Smooth muscle cell of bladder (primary cell): ENCODE measurements at places on chromosomes 11 and 22. TPM values are rescaled to one million over a fixed set of nuclear protein-coding genes. Genes with fewer than 3 reads are reported as not detected.

The ZNF214 gene
- 6.7 and 6.8 TPM in 2 replicates for total RNA-seq

The FOXRED1 gene
- 9.5 and 10.7 TPM in 2 replicates for total RNA-seq

The PKNOX2 gene
- 0.92 and 1.4 TPM in 2 replicates for total RNA-seq

The MS4A10 gene
- not detected in 2 replicates for total RNA-seq

The CRYBB2 gene
- not detected in 2 replicates for total RNA-seq

The SLC22A9 gene
- total RNA-seq = not detected in 2 replicates

The FAM111B gene
- total RNA-seq = 0.37 and 1.00 TPM in 2 replicates

The RPS19BP1 gene
- total RNA-seq = 33.9 and 36.4 TPM in 2 replicates
